ENCODE measurements at places on chromosomes 5 and 9.

DNA sequence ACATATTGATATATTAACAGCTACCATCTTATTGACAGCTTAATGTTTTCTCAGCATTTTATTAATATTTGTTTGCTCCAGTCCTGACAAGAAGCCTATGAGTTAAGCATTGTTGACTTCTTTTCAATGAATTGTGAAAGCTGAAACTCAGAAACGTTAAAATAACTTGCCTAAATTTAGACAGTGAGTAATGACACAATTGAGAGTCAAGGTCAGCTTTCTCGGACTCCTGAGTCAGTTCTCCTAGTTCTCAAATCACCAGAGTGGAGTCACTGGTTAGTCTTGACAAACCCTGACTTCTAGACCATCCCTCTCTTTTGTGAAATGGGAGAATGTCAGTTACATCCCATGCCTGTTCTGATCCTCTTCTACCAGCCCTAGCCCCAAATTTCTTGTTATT lies 222.7 kb upstream of the ACO1 start:
- no peak for DNase-seq

GRCh38 chr9:36748322-36748899 lies 175.7 kb downstream of the MELK start:
- peak; percentile 25 for DNase-seq

DNA sequence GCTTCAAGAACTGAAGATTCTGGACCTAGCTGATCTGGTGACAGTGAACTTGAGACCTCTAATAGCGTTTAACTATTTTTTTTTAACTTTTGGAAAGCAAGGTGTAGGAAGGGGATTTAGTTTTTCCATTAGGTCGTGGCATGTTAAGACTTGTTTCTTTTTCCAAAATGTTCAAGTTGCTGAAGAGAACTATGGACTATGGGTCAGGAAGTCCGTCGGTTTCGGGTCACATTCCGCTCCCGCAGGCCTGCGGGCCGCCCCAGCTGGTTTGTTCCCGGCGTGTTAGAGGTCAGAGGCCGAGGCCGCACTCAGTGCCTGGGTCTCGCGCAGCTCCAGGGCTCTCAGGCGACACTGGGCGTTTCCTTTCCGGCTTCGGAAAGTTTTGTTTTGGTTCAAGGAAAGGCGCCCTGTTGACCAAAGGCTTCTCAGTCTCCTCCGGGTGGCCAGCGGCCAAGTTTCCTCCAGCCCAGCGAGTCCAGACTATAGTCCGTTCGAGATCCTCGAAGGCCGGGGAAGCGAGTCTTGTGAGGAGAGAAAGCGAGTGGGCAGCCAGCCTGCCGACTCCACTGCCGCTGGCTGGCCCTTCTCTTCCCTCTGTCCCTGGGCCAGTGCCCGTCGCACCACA lies 586 bp upstream of the FCHO2 start:
- no peak for DNase-seq

- no peak for DNase-seq
These were observed 68.7 kb upstream of the SLC1A3 start for GRCh38 chr5:36537724-36538123.

DNA sequence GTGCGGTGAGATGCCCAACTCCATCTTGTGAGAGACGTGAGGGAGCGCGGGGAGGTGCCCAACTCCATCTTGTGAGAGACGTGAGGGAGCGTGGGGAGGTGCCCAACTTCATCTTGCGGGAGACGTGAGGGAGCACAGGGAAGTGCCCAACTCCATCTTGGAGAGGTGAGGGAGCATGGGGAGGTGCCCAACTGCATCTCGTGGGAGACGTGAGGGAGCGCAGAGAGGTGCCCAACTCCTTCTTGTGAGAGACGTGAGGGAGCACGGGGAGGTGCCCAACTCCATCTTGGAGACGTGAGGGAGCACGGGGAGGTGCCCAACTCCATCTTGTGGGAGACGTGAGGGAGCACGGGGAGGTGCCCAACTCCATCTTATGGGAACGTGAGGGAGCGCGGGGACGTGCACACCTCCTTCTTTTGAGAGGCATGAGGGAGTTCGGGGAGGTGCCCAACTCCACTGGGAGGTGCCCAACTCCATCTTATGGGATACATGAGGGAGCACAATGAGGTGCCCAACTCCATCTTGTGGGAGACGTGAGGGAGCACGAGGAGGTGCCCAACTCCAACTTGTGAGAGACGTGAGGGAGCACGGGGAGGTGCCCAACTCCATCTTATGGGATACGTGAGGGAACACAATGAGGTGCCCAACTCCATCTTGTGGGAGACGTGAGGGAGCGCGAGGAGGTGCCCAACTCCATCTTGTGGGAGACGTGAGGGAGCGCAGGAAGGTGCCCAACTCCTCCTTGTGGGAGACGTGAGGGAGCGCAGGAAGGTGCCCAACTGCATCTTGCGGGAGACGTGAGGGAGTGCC lies 235.4 kb downstream of the CACNA1B start:
- DNase-seq, result no peak

DNA sequence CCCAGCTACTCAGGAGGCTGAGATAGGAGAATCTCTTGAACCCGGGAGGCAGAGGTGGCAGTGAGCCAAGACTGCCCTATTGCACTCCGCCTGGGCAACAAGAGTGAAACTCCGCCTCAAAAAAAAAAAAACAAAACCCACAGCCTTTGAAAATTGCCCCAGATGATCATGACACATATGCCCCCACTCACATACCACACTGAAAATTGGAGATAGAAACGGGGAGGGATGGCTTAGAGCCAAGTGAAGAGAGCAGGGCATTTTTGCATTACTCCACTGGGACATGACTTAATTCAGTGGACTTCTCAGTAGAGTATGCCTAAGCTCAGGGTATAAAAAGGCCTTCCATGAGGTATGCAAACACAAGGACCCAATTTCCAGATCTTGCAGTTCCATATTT lies 309.3 kb downstream of the BNC2 start:
- DNase-seq, result no peak

GRCh38 chr5:170860818-170861666 lies 776 bp upstream of the RANBP17 start:
- DNase-seq, result no peak

- no peak for DNase-seq
These were observed 70.7 kb downstream of the MSX2 start for GRCh38 chr5:174794931-174795672.

- DNase-seq, result no peak
These were observed 19.7 kb upstream of the GLE1 start for GRCh38 chr9:128484686-128485413.

- no peak for DNase-seq
These were observed 75.4 kb upstream of the MAP3K1 start for GRCh38 chr5:56739990-56740389.

- DNase-seq, result no peak
These were observed 58.0 kb downstream of the GRAMD2B start for GRCh38 chr5:126481243-126481642.

All from PC-3 (cell line).